ENCODE measurements at places on chromosomes 1 and 21.

DNA sequence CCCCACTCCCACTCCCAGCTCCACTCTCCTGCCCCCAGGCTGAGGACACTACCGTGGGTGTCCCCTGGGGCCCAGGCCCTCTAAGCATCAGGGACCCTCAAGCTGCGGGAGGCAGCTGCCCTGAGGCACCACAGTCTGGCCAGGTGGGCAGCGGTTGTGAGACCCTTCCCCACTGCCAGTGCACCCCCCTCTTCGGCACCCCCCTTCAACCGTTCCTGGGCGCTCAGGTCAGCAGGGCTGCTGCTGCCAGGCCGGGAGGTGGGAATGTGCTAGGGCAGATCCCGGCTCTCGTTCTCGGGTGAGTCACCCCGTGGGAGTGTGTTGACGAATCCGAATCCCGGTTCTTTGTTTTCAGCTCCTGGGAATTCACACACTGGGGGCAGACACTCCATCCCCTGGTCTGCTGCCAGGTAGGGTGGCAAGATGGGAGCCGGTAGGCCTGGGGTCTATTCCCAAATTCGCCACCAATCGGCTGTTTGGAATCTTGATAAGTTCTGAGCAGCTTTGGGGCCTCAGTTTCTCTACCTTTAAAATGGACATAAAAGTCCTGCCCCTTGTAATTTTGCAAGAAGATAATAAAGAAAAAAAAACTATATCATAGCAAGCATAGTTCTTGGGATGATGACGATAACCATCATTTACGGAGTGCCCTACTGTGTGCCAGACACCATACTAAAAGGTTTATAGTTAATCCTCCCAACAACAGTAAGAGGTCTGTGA, 28.5 kb upstream of the CASZ1 start:
- no peak for DNase-seq

DNA sequence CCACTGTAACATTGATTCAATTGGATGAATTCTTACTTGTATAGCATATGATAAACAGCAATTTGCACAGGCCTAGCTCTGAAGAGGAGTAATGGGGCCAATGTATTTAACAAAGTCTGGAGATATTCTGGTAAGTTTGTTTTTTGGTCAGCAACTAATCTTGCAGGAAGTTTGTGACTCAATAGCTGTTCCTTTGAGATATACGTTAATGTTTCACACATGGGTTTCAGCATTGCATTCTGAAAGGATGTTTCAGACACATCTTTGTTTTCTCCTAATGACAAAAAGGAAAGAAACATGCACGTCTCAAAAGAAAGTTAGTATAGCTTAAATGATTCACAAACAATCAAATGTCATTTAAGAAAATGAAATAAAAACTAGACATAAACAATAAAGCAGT, 49.0 kb downstream of the LTN1 start:
- no peak for DNase-seq

GRCh38 chr1:230068621-230068873, 1.5 kb downstream of the GALNT2 start:
- DNase-seq, result no peak

GRCh38 chr1:220371324-220371723, 99.1 kb upstream of the RAB3GAP2 start:
- no peak for DNase-seq

DNA sequence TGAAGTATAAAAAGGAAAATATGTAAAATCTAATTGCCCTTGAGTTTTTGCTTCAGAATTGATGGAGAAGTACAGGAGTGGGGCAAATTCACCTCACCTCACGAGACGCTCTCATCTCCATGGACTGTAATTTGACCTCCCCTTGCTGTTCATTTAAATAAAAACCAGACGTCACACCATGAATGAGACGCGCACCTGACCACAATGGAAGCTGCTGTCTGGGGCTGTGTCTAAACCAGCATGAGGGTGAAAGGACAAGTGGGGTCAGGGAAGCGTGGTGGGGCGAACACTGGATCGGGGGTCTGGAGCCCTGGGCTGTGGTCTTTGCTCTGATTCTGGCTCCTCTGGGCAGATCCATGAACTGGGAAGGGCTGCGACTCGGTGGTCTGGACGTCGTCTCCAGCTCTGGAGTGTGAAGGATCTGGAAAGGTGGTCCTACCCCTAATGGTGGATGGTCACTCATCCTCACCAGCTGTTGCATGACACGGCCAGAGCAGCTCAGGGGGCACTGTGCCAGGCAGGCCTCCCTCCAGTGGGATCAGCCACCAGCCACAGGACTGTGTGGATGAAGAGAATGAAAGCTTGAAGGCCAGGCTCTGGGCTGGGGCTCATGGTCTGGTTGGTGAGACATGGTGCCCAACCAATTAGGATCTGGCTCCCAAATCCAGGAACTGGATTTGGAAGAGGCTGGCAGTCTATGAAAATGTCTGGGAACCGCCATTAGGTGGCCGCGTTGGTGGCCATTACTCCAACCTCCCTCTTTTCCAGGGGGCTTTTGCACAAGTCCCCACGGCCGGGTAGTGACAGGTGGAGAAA, 728.6 kb downstream of the PTPRU start:
- no peak for DNase-seq

GRCh38 chr1:178457651-178458050, 39.1 kb downstream of the CLEC20A start:
- DNase-seq, result no peak

GRCh38 chr1:77487631-77488030, 194.8 kb downstream of the ZZZ3 start:
- DNase-seq, result no peak

DNA sequence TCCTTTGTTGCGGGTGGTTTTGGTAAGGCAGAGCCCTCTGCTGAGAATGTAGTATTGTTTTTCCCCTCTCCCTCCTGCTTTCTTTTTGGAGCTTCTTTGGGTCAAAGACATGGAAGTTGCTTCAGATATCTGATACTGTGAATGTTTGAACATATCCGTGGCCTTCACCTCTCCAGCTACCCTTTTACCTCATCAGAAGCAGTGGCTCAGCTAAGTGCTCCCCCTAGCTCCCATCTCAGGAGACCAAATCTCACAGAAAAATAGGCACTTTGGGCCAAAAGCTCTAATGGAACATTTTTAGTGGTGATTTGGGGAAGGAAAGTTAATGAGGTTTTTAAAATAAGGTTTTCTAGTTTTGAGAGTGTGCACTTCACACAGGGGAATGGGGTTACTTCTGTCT, 6.3 kb downstream of the TMEM200B start:
- DNase-seq, result no peak

DNA sequence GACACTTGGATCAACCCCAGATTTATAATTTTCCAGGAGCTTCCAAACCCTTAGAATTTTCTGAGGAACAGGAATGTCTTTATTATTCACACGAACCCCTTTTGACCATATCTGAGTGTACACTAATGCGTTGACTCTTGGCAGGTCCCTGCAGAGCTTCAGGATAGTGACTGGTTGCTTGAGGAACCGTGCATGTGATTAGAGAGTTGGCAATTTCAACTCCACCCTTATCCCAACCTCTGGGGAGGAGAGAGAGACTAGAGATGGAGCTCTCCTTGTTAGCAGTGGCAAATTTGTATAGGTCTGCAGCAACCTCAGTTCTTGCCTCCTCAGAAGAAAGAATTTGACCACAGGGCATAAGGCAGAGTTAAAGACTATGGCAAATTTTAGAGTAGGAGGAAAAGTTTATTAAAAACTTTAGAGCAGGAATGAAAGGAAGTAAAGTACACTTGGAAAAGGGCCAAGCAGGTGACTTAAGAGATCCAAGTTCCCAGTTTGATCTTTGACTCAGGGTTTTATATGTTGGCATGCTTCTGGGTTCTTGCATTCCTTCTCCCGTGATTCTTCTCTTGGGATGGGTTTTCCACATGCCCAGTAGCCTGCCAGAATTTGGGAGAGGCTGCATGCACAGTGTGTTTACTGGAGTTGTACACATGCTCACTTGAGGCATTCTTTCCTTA, 93.8 kb upstream of the ETV3 start:
- no peak for DNase-seq

DNA sequence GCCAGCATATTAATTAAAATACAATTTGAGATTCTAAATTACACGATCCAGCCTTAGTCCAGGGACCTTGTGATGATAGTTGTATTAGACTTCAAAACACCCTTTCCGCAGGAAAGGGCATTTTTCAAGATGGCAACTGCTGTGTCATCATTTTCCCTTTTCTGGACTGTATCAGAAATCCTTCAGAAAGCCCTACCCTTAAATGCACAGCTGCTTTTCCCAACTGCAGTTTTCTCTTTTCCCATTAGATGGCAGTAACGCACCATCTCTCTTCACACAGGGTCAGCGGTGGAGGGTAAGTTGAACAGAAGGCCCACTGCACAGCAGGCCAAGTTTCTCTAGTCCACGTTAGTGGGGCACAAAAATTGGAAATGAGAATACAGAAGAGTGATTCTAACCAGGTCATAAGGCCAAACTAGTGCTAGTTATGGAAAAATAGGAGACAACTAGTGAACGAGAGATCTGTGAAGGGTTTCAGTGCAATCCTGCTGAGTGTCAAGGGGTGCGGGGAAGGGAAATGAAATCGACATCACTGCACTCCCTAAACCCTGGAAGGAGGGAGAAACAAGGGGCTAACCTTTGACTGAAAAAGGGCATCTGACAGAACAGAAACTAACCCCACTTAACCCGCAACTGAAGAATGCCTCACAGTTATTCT, 22.1 kb upstream of the TDRD10 start:
- peak; percentile 45 for DNase-seq

DNA sequence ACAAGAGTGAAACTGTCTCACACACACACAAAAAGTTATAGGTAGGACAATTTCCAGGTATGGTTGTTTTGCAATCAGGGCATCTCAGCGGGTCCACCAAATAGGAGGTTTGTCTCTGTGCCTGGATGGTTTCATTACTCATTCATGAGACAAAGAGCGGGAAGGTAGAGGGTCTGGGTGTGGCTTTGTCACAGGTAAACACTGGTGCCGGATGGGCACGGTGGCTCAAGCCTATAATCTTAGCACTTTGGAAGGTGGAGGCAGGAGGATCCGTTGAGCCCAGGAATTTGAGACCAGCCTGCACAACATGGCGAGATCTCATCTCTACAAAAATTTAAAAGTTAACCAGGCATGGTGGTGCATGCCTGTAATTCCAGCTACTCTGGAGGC, 16.3 kb upstream of the ERVH48-1 start:
- DNase-seq, result no peak

- DNase-seq, result no peak
These were observed 9.6 kb upstream of the ECE1 start for GRCh38 chr1:21299780-21300395.

- no peak for DNase-seq
These were observed 195.7 kb upstream of the ADGRL2 start for GRCh38 chr1:81605023-81605422.

DNA sequence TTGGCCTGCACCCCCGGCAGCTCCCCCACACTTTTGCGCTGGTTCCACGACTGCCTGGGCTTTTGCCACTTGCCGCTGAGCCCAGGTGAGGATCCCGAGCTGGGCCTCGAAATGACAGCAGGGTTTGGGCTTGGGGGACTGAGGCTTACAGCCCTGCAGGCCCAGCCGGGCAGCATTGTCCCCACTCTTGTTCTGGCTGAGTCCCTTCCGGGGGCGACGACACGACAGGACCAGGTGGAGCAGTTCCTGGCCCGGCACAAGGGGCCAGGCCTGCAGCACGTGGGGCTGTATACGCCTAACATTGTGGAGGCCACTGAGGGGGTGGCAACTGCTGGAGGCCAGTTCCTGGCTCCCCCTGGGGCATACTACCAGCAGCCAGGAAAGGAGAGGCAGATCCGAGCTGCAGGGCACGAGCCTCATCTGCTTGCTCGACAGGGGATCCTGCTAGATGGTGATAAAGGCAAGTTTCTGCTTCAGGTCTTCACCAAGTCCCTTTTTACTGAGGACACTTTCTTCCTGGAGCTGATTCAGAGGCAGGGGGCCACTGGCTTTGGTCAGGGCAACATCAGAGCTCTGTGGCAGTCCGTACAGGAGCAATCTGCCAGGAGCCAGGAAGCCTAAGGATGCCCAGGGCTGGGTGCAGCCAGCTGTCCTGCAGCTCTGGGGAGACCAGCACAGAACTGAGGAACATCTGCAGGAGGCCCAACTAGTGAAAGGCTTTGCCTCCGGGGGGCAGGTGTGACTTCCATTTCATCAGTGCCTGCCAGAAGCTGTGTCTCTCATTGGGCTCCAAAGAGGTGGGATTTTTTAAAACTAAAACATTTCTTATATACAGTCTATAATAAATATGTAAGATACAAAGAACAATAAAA, 1.2 kb downstream of the HPDL start:
- DNase-seq, result no peak

DNA sequence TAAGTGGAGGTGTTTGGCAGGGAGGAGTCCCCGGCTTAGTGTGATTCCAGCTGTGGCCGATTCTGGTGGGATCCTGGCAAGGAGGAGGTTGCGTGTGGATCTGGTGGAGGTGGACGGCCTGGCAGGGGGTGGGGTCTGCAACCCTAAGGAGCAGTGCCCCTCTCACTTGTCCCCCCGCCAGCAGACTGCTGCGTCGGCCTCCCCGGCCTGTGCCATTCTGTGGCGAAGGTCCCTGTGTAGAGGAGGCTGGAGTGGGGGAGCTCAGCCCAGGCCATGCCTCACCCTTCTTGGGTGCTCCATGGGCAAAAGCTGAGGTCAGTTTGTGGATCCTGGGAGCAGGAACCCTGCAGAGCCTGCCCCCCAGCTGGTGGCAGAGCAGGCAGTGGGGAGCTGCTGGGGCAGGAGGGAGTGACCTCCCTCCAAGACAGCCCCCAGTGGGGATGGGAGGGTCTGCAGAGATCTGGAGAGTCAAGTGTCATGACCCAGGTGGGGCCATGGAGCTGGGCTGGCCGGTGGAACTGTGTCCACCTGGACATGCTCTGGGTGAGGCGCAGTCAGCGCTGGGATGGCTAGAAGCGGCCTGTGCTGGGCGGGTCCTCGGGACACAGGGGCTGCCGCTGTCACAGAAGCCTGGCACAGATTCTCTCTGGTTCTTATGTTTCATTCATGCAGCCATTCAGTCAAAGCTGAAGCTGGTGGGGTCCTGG, 5.3 kb downstream of the MIB2 start:
- no peak for DNase-seq

GRCh38 chr1:157496121-157496526, 56.2 kb downstream of the FCRL5 start:
- DNase-seq, result peak; percentile 17

DNA sequence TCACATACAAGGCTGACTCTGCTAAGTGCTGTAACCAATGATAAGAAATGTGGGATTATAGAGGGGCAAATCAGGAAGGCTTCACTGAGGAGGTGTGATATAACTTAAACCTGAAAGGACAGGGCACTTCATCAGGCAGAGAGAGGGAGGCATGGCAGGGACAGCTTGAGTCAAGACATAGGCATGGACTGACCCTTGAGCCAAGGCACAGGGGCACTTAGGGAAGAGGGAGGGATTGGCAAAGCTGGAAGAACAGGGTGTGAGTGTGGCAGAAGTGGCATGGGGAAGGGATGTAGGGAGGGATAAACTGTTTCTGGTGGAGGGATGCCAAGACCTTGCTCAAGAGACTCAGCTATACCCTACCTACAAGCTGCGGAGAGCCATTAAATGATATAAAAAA, 81.3 kb downstream of the PLXNA2 start:
- DNase-seq, result no peak

GRCh38 chr1:22680726-22681125, 27.7 kb downstream of the C1QB start:
- no peak for DNase-seq

GRCh38 chr1:56123421-56123820, 455.9 kb downstream of the PLPP3 start:
- no peak for DNase-seq
